Activated B cell treated with CpG ODN at 0.5 μM for 24 hours (primary cell): ENCODE measurements at places on chromosomes 3 and 15.

DNA sequence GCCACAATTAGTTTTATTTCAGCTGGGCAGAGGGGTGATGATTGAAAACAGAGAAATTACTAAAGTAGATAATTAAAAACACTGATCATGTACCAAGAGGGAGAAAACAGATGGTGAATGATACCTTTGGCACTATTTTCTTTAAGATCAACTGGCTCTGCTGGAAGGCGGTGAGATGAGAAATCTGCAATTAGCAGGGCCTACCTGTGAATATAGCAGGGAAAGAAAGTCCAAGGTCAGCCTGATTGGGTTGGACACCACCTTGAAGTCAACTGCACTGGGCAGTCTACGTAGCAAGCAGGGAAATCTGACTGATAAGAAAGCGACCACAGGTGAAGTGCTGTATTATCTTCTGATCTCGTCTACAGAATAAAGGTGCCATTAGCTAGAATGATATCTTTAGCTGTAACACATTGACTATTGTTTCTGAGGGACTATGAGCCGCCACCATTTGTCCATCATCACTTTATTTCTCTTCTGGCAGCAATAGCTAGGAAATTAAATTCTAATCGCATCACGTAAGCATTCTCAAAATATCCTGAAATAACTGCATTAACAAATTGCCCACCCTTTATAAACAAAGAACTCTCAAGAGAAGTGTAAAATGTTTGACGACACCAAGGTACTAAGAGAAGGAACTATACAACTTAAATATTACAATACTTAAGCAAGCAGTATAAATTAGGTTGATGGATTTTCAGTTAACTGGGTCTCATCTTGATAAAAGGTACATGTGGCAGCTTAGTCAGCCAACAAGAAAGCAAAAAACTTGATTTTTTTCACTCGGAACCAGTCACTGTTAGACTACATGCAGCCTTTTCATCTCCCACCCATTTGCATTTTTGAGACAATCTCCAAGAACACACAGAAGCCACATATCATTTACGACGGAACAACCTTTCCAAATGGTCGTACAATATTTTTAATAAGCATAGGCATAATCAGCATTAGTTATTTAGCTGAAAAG lies 1.3 kb downstream of the NEDD4 start:
- no peak for DNase-seq
- no peaks in the 10 kb centered on the region for H3K36me3 ChIP-seq
- peaks cover 10% of the 10 kb centered on the region for H3K4me1 ChIP-seq
- H3K4me3 ChIP-seq = peak overlapping the region; percentile 89
- no peak overlapping the region for H3K27ac ChIP-seq

- no peaks in the 10 kb centered on the region for H3K4me1 ChIP-seq
- H3K4me3 ChIP-seq = no peak overlapping the region
- H3K27ac ChIP-seq = no peak overlapping the region
These were observed 32.5 kb upstream of the LCTL start for GRCh38 chr15:66598095-66598815.

DNA sequence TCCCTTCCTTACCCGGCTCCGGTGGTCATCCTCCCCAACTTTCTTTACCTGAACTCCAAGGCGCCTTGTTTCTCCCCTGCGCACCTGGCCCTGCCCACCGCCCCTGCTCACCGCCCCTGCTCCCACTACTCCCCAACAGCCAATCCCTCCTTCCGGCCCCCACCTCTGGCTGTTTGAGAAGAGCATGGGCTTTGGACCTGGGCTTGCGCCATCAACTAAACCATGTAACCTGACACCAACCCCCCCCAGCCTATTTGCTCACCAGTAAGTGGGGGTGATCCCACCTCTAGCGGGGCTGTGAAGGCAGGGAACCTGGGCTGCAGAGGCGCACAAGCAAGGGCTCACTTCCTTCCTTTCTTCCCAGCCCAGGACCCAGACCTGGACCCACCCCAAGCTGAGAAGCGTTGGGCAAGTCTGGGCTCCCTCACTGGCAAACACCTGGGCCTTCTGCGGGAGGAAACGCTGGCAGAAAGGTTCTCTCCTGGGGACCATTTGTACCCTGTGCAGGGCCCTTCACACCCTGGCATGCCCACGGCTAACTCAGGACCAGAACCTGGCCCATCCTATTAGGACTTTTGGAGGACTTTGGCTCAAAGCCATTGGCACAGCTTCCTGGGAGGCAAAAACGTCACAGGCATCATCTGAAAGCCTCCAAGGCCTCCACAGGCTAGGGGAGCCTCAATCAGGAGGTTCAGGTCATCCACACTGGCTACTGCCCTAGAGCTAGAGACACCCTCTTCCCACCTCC lies at the start of gene PLXNB1:
Gene PLXNB1 (minus strand): TSS at position 127 of the 748 bp plus-strand sequence. CDS start 5,475 bp downstream, outside the sequence.
- H3K4me3 ChIP-seq = peak within 1 kb of the TSS; percentile 82
- no peak for DNase-seq
- peaks cover 23% of the 10 kb centered on the region for H3K36me3 ChIP-seq
- H3K27me3 ChIP-seq = peaks cover 9% of the 10 kb centered on the region

GRCh38 chr3:37924453-37924852 lies 62.8 kb downstream of the CTDSPL start:
- no peak overlapping the region for H3K27ac ChIP-seq
- H3K36me3 ChIP-seq = no peaks in the 10 kb centered on the region
- no peaks in the 10 kb centered on the region for H3K27me3 ChIP-seq
- no peaks in the 10 kb centered on the region for H3K4me1 ChIP-seq

- H3K36me3 ChIP-seq = no peaks in the 10 kb centered on the region
- no peak for DNase-seq
- H3K27ac ChIP-seq = no peak overlapping the region
- H3K27me3 ChIP-seq = no peaks in the 10 kb centered on the region
- H3K4me1 ChIP-seq = no peaks in the 10 kb centered on the region
- no peak overlapping the region for H3K4me3 ChIP-seq
These were observed 314.0 kb upstream of the CDIN1 start for GRCh38 chr15:36265422-36265821.

DNA sequence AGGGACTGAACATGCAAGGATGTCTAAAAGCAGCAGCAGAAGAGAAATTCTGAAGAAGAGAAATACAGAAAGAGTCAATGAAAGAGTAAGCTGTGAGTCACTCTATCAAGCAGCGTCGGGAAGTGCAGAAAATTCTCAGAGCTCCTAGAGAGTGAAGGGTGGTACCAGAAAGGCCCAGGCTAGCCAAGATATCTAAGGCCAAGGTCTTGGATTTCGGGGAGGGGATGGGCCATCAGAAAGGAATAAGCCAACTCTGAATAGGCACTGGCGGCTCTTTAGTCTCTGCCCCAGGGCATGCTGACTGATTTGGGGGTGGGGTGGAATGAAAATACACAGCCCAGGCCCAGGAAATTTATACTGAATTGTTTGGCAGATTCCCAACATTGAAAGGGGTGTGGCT lies 70.8 kb downstream of the GPR156 start:
- H3K27ac ChIP-seq = no peak overlapping the region
- no peak for DNase-seq
- H3K4me1 ChIP-seq = no peaks in the 10 kb centered on the region
- peaks cover 13% of the 10 kb centered on the region for H3K27me3 ChIP-seq

DNA sequence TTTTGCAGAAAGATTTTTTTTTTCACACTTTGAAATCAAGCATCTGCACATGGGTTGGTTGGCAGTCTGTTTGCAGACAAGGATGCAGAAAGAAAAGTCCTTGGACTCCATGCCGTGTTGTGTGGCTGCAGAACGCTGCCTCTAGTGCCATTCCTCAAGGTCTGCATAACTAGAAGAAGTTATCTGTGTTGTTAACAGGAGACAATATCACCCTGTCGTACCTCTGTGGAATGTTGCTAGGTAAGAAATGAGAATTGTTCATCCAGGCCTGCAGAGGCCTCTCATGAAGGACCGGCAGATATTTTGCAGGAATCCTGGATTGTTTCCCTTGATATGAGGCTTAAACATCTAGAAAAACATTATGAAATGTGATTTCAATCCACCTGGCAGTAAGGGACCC lies 58.5 kb upstream of the PPARG start:
- H3K27me3 ChIP-seq = peaks cover 20% of the 10 kb centered on the region
- no peaks in the 10 kb centered on the region for H3K4me1 ChIP-seq
- no peak overlapping the region for H3K4me3 ChIP-seq
- H3K27ac ChIP-seq = no peak overlapping the region
- no peak for DNase-seq
